ENCODE measurements at places on chromosomes 13 and 19. TPM values are rescaled to one million over a fixed set of nuclear protein-coding genes. Genes with fewer than 3 reads are reported as not detected.

Gene PRDX2
- 91.5 TPM for total RNA-seq

Gene ZNF888
- total RNA-seq, result 2.6 TPM

Gene TMPRSS9
- under 0.01 TPM for total RNA-seq

Gene FREM2
- total RNA-seq, result not detected

Gene LYPD3
- total RNA-seq, result not detected

Gene RFPL4A
- not detected for total RNA-seq

Gene AP2S1
- 121 TPM for total RNA-seq

Gene LENG1
- 4.8 TPM for total RNA-seq

Gene FCER2
- total RNA-seq, result not detected

Gene TSC22D1
- 72.1 TPM for total RNA-seq

Gene ZSCAN18
- 10.2 TPM for total RNA-seq

Gene ZNF726
- total RNA-seq, result 2.9 TPM

Gene CEACAM6
- not detected for total RNA-seq

Gene RGL3
- total RNA-seq, result 0.37 TPM

Gene ZNF20
- 2.5 TPM for total RNA-seq

Gene PNMA8A
- 5.1 TPM for total RNA-seq

Gene SAFB2
- total RNA-seq, result 27.9 TPM

Gene SCEL
- total RNA-seq, result not detected

Gene ZNF43
- total RNA-seq, result 9.6 TPM

Gene SH2D3A
- not detected for total RNA-seq

Gene EDDM13
- total RNA-seq, result not detected

Gene FGF22
- total RNA-seq, result not detected

Gene KASH5
- not detected for total RNA-seq

Gene C19orf81
- not detected for total RNA-seq

All from subcutaneous preadipocyte (primary cell).